H9 (cell line): ENCODE measurements at places on chromosomes 4 and X. TPM values are rescaled to one million over a fixed set of nuclear protein-coding genes. Genes with fewer than 3 reads are reported as not detected.

The F8A2 gene
- total RNA-seq, result not detected in 2 replicates

The RNF175 gene
- 3.3 and 4.3 TPM in 2 replicates for total RNA-seq

The TMEM47 gene
- total RNA-seq, result 26.0 and 26.4 TPM in 2 replicates

The AKAP4 gene
- total RNA-seq, result not detected in 2 replicates

The CCDC120 gene
- total RNA-seq, result 14.5 and 15.7 TPM in 2 replicates

The SSX5 gene
- total RNA-seq, result not detected in 2 replicates

The TEX13D gene
- 0.15 TPM in 1 of 2 replicates, not detected in the other for total RNA-seq

The PLA2G12A gene
- total RNA-seq, result 39.2 and 47.3 TPM in 2 replicates

The PHF8 gene
- total RNA-seq, result 38.9 and 45.2 TPM in 2 replicates
